Fibroblast of upper back skin (primary cell): ENCODE measurements at places on chromosomes 1 and 21.

GRCh38 chr21:38170283-38170682 is 86.5 kb upstream of the KCNJ15 start:
- peak; percentile 63 for DNase-seq

DNA sequence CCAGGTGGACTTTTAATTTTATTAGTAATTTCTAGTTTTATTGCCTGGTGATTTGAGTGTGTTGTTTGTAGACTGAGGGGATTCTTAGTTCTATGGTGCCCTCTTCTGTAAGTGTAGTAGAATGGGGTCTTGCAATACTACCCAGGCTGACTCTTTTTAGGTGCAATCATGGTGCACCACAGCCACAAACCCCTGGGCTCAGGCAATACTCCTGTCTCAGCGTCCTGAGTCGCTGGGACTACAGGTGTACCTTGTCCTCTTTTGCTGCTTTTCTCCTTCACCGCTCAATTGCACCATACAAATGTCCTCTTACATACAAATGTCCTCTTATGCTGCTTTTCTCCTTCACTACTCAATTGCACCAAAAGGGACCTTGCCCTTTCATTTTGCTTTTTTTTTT is 43.1 kb downstream of the SCP2 start:
- DNase-seq = peak; percentile 25

DNA sequence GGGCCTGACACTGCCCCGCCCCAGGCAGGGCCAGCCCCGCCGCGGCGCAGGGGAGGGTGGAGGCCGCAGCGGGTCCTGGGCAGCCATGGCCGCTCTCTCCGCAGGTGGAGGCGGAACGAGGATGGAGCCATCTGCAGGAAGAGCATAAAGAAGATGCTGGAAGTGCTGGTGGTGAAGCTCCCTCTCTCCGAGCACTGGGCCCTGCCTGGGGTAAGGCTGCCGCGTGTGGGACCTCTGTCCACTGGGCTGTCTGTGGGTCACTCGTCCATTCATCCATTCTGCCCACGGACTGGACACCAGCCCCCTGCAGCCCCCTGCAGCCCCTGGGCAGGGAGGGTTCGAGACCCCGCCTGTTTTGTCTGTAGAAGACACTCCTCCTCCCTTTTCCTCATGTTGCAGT is 18.4 kb upstream of the LRRC3 start:
- DNase-seq = no peak

- no peak for DNase-seq
These were observed 3.1 kb downstream of the IFNAR1 start for GRCh38 chr21:33327792-33328433.

DNA sequence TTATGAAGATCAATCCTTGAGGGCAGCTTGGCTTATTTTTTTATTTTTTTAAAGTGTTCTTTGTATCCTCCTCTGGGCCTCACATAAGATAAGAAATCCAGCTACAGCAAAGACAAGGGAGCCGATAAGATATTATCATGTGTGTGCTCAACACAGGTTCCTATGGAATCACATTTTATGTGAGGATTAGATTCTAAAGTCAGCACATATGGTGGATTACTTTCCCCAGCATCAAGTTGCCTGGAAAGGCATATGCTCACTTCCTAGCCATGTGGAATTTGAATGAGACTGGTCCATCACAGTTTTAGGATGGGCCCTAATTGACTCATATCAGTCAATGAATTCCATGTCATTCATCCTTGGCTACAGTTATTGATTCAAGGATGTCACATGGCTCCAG is 456.9 kb upstream of the LRRC7 start:
- no peak for DNase-seq

DNA sequence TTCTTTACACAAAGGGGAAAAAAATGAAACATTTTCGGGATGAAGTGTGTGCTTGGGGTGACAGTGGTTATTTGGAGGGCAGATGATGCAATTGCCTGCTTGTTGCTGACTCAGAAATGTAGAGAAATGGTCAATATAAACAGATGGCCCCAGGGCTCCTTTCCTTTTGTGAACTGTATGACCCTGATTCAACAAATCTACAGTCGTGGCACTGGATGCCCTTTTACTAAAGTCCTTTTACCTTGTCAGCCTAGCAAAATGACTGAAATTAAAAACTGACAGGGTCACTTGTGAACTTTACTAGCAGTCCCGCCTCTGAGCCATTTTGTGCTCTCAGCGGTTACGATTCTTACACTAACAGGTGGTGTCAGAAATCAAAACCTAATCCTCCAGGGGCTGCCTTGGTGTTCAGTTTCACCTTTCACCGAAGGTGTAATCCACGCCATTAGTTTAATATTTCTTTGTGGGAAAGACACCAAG is 49.8 kb downstream of the GREM2 start:
- DNase-seq = peak; percentile 51

DNA sequence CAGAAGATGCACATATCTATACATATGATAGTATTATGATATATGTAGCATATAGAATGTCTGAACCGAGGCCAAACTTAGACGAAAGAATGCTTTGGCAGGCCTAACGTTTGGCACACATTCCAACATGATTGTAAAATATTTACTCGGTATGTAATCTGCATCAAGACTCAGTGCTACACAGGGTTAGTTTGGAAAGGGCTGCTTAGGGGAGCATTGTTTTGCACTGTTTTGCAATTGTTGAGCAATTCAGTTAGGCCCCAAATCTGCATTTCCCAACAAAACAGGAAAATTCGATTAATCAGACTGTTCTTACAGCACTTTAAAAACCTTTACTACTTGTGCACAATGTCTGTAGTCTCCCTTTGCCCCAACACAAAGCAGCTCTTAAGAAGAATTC is 216.0 kb upstream of the NEGR1 start:
- DNase-seq = peak; percentile 43

- DNase-seq = no peak
These were observed 19.6 kb downstream of the NRDC start for GRCh38 chr1:51858892-51859291.

GRCh38 chr1:155226188-155226909 is 17.9 kb downstream of the MTX1 start:
- DNase-seq = peak; percentile 84

GRCh38 chr1:84936116-84936810 is 43.3 kb upstream of the LPAR3 start:
- DNase-seq = peak; percentile 70

DNA sequence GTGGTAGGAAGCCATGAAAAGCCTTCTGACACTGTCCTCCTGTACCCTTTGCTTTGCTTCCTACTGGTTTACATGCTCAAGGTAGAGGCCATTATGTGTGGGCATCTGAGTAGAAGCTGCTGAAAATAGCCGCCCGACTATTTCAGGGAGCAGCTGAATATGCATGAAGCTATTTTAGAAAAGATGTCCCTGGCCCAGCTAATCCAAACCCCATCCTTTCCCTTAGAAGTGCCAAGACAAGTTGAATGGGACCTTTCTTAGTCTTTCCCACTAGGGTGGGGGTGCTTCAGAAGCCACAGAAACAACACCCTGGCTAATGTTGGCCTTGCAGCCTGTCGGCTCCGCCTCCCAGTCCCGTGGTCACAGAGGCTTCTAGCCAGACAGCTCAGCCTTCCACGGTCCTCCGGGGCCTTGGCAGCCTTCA is 205.1 kb upstream of the EDN2 start:
- no peak for DNase-seq

DNA sequence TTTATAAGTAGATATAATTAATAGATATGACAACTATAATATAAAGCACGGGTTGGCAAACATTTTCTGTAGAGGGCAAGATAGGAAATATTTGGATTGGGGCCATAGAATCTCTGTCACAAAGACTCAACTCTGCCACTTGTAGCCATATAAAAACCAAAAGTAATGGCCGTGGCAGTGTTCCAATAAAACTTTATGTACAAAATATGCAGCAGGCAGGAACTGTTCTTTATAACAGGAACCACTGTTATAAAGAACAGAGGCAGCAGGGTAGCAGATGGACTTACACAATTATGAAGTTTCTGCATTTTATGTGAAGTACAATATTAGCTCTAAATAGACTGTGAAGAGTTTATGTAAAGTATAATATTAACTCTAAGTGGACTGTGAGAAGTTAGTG is 16.9 kb upstream of the QSOX1 start:
- DNase-seq = no peak

DNA sequence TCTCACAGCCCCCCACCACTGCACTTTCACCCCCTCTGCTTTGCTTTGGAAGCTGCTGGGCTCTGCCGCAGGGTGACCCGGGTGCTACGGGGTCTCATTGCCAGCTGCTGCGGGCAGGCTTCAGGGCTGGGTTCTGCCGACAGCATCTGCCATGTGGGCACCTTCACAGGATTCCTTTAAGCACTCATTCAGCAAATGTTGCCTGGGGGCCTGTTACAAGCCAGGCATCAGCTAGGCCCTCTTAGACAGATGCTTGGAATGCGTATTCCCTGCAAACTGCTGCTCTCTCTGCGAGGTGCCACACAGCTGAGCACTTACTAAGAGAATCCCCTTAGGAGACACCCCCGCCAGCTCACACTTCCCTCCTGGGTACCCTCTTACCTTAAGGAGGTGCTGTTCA is 29.2 kb downstream of the COL16A1 start:
- no peak for DNase-seq

DNA sequence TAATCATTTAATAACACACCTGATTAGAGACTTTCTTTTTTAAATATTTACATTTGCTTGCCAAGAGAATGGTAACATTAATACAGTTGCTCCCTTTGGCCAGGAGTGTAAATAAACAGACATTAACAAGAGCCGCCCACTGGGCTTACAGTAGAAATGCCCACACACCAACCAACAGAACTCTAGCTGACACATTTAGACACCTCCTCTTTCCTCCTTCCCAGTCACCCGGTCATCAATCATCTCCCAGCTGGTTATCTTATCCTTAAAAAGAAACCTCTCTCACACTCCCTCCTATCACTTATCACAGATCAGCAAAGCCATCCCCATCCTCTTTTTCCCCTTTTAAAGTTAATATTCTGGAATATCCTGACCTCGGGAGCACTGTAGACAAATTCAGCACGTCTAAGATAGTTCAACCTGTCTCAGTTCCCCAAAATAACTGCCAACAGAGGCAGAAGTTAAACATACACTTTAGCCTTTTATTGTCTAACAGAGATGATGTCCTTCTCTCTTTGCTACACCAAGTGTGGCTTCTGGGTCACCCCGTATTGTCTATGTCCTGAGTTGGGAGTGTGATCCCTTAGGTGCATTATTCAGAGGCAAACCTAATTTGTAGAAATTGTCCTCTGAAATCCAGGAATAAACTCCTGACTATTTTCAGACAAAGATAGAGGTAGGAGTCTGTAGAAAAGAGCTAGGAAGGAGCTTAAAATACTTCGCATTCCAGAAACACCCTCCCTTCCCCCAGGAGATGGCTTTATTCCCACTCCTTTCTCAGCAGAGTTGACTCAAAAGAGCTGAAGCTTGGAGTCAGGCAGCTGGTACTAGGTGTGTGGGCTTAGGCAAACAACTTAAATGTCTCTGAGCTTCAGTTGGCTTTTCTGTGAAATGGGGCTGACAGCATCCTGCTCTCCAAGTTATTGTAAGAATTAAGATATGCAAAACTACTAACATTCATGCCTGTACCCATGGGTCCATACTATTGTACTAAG is 8.8 kb downstream of the MYCL start:
- peak; percentile 92 for DNase-seq

DNA sequence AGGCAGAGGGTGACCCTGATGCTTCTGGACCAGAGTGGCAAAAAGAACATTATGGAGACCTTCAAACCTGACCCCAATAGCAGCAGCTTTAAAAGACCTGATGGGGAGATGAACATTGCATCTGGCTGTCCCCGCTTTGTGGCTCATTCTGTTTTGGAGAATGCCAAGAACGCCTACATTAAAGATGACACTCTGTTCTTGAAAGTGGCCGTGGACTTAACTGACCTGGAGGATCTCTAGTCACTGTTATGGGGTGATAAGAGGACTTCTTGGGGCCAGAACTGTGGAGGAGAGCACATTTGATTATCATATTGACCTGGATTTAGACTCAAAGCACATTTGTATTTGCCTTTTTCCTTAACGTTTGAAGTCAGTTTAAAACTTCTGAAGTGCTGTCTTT is 45.8 kb downstream of the TRAF5 start:
- no peak for DNase-seq

- no peak for DNase-seq
These were observed 12.1 kb upstream of the AIM2 start for GRCh38 chr1:159088546-159089183.

- no peak for DNase-seq
These were observed 6.7 kb downstream of the TRPM2 start for GRCh38 chr21:44360159-44360558.

GRCh38 chr1:23210351-23210785 is 6.9 kb downstream of the HTR1D start:
- DNase-seq = no peak

GRCh38 chr1:66084442-66084841 is 291.7 kb downstream of the PDE4B start:
- DNase-seq = no peak

GRCh38 chr1:70503358-70503757 is 92.3 kb downstream of the CTH start:
- peak; percentile 62 for DNase-seq

DNA sequence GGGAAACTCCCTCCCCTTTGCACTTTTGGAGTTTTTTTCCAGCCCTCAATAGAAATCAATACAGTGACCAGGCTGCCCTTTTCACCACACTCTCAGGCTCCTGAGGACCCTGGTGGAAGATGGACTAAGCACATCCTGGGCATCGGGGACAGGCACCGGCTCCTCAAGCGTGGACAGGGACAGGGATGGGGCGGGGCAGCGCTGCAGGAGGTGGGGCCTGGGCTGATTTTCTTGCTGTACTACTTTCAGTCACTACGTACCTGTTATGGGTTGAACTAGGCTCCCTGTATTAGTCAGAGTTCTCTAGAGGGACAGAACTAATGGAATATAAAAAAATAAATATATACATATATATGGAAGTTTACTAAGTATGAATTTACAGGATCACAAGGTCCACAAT is 2.5 kb downstream of the MX2 start:
- DNase-seq = no peak

GRCh38 chr1:2803086-2803930 is 1.8 kb upstream of the TTC34 start:
- no peak for DNase-seq

- DNase-seq = no peak
These were observed 1459.6 kb downstream of the MRPL39 start for GRCh38 chr21:24147674-24148073.

DNA sequence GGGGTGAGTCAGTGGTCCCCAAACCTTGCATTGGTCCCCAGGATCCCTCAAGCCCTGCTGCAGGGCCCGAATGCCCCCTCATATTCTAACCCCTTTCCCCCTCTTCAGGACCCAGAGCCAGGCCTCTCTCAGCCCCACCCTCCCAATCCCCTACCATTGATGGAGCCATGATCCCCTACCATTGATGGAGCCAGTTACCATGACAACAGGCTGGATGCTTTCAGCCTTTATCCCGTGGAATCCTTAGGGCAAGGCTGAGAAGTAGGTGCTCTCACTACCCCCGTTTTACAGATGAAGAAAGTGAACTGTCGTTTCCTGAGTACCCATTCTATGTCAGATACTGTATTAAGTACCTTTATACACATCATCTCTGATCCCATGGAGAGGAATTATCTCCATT is 70.8 kb downstream of the EPHB2 start:
- no peak for DNase-seq

- DNase-seq = no peak
These were observed 215.1 kb downstream of the S1PR1 start for GRCh38 chr1:101451888-101452287.
